ENCODE measurements at places on chromosomes 3 and 15.

- no peak for DNase-seq
Observed at GRCh38 chr15:90059208-90059985, 42.9 kb downstream of the IDH2 start.

DNA sequence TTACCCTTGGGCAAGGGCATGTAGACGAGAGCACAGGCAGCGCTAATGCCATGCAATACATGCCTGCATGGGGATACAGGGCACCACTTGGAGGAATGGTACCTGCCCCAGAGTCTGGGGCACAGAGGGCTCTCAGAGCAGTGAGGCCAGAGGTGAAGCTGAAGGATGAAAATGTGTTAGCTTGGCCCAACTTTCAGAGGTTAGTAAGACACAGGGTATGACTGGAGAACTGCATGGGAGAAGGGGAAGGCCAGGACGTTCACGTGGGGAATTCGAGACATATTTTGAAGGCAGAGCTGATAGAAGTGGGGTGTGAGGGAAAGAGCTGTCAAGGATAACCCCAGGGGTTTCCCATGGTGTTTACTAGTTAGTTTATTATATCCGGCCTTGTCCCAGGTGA, 19.6 kb downstream of the CSRNP1 start:
- no peak for DNase-seq

GRCh38 chr3:22399566-22399965, 648.6 kb upstream of the ZNF385D start:
- DNase-seq: no peak

DNA sequence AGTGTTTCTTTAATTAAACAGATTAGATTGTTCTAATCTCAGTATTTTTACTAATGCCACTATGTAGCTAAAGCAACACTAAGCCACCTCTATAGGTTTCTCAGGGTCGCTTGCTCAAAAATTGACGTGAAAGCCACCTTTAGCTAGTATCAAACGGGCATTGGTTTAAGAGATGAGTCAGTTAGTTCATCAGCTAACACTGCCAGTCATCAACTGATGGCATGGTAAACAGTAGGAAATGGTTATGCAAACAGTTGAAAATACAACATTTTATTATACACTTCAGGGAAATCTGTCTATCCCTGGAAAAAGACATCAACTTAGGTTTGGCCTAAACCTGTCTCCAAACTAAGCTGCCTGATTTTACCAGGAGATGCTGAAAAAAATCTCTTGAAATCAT, 582.3 kb upstream of the NAALADL2 start:
- DNase-seq: no peak

DNA sequence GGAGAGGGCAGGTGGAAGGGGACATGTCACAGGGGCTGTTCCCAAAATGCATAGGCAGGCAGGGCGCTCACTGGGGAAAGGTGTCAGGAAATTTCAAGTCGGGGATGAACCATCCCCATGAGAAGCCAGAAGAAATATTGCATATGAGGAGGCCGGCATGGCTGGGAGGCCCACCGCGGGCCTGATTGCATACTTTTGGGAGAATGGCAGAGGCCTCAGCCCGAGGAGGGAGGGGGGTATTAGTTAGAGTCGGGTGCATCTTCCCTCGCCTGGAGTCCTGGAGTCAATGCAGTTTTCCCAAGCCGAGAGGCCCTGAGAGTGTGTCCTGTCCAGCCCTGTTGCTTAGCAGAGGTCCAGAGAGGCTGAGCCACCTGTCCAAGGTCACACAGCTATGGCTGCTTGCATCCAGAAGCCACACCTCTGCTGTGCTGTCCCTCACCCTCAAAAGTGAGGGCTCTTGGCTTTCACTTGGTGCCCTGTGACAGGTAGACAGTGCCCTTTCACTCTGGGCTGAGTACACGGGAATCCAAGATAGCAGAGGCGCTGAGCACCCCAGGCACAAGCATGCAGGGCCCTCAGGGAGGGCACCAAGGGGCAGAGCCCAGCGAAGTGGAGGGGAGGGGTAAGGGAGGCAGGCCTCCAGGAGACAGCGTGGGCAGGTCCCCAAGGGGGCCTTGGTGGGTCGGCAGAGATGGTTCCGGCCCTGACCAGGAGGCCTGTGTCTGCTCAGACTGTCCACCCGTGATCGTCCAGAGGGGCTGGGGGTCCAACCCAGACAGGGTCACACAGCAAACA, 48.5 kb downstream of the GRIP2 start:
- DNase-seq: no peak

GRCh38 chr3:177935047-177935446, 601.2 kb upstream of the KCNMB2 start:
- no peak for DNase-seq

GRCh38 chr15:40102897-40103858, 5.5 kb downstream of the BMF start:
- DNase-seq: no peak

DNA sequence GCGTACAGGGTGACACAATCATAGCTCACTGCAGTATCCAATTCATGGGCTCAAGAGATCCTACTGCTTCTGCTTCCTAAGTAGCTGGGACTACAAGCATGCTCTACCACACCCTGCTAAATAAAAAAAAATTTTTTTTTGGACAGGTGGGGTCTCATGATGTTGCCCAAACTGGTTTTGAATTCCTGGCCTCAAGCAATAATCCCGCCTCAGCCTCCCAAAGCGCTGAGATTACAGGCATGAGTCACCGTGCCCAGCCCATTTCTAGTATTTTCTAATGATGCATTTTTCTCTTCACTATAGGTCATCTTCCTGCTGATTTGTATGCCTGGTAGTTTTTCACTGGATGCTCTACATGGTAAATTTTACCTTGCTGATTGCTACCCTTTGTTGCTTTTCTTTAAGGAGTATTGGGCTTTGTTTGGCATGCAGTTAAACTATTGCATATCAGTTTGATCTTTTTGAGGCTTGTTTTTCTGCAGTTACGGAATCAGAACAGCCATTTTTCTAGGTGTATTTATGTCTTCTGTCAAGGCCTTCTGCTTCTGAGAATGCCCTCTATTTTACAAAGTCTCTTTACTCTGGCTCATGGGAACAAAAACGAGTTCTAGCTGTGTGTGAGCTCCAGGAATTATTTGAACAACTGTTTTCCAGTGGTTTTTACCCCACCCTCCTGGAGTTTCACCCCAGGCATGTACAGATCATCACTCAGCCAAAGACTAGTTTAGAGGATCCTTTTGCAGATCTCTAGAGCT, 14.2 kb upstream of the NPTN start:
- no peak for DNase-seq

DNA sequence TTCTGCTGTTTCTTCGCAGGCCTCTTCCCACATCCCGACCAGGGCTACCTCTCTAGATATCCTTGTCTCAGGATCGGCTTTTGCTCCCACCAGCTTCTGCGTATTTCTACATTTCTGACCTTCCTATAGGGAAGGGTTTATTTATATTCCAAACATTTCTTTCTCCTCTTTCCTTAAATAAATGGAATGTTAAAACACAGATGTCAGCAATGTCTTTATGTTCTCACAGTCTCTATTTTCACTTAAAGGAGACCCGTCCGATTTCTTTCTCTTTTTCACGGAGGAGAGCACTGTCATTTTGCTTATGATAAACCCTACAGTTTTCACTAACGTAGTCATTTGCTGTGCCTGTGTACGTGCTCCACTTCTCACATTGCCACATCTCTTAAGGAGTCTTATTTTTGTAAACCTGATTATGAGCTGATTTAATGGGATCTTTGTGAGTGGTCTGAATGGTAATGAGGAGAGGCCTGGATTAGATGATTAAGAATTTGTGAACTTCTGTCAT, 630 bp downstream of the KIF15 start:
- no peak for DNase-seq

- no peak for DNase-seq
Observed at GRCh38 chr15:45251888-45252287, at the start of gene SLC28A2. Gene SLC28A2 (plus strand): TSS chr15:45252234. CDS start chr15:45253216, 982 bp downstream.

DNA sequence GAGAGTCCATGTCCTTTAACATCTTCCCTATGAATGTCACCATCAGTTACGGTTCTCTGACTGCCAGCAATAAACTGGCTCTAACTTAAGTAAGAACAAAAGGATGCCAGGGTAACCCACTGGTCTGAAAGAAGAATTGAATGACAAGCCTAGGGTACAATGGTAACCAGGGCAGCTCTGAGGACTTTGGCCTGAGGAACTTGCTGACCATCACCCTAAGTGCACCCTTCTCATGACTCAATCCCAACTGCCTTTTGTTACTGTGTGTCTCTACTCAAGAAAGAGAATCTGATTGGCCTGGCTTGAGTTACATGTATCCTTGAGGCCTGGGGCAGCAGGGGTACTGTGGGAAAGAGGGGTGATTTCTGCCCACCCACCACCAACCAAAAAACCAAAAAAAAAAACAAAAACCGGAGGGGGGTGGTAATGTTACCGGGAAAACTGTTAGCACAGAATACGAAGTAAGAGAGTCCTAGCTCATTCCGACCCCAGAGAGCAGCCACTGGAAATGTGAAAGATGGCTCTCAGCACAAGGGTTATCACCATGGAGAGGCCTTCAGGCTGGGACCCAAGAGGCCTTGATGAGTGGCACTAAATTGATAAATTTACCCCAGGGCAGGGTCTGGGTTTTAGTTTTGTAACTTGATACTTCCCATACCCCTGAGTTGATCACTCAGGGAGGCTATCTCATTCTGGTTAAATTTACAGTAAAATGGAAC, 9.3 kb upstream of the SLC28A1 start:
- no peak for DNase-seq

DNA sequence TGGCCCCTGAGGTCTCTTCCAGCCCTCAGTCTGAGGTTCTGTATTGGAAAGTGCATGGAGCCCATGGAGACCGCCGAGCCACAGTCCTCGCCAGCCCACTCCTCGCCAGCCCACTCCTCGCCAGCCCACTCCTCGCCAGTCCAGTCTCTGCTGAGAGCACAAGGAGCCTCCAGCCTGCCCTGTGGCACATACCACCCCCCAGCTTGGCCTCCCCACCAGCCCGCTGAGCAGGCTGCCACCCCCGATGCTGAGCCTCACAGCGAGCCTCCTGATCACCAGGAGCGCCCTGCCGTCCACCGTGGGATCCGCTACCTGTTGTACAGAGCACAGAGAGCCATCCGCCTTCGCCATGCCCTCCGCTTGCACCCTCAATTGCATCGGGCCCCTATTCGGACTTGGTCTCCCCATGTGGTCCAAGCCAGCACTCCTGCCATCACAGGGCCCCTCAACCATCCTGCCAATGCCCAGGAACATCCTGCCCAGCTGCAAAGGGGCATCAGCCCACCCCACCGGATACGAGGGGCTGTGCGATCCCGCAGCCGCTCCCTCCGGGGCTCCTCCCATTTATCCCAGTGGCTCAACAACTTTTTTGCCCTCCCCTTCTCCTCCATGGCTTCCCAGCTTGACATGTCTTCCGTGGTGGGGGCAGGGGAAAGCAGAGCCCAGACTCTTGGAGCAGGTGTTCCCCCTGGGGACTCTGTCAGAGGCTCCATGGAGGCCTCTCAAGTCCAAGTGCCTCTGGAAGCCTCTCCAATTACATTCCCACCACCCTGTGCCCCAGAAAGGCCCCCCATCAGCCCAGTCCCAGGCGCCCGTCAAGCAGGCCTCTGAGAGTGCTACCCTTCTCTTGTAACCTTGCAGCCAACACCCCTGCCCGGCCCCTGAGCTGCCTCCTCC, 40.9 kb downstream of the PML start:
- no peak for DNase-seq

DNA sequence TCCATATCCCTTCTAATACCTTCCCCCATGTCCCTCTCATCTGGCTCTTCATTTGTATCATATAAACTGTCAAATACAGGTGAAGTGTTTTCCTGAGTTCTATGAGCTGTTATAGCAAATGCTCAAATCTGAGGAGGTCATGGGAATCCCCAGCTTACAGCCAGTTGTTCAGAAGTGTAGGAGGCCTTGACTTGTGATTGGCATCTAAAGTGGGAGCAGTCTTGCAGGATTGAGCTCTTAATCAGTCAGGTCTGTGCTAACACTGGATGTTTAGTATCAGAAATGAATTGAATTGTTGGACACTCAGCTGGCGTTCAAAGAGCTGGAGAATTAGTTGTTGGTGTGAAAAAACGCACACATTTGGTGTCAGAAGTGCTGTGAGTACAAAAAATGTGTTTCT, 65.0 kb downstream of the IFT57 start:
- DNase-seq: no peak

DNA sequence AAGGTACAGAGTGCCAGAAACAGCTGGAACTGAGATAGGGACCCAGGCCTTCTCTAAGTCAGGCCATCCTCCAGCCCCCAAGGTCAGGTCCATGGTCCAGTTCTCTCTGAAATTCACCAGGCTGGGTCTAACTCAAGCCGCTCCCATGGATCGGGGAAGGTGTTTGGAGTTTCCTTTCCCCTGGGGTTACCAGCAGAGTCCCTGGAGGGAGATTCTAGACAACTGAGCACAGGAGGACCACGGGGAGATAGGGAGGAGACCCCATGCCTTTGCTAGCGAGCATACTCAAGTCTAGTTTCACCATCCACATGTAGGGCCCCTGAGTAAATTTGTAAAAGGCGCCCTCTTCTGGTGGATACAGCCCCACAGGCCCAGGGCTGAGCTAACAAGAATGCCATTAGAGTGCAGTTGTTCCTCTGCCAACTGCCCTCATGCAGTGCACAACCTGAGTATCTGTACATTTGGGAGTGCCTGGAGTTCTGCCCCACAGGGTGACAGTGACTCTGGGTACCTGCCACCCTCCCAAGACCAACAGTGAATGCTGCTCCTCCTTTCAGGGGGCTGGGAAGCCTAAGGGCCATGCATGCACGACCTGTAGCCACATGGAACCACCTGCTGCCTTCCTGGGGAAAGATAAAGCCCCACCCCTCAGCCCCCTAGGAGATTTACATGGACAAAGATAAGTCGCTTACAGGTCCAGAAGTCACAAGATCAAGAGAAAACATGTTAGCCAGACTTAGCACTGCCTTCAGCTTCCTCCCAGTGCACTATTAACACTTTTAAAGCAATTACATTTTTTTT, 89.0 kb downstream of the IQSEC1 start:
- DNase-seq: no peak

DNA sequence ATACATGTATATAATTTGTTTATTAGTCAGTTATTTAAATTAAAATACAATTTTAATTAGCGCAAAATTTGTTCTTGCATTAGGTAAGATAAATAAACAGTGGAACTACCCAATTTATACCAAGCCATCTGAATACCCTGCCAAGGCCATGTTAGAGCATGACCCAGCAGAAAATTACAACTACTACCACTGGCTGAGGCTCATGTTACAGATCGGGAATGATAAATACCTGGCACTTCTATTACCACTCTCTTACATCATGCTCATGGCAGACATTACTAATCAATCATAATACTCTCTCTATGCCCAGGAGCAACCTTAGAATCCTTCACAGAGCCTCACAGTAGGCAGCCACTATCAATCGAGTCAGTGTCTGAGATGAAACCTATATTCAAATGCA, 21.2 kb upstream of the LMOD3 start:
- DNase-seq: no peak
